ENCODE measurements at places on chromosomes 2 and 18. TPM values are rescaled to one million over a fixed set of nuclear protein-coding genes. Genes with fewer than 3 reads are reported as not detected.

The HSPE1 gene
- total RNA-seq: 13.3 TPM

The BOD1L2 gene
- not detected for total RNA-seq

The LCT gene
- total RNA-seq: under 0.01 TPM

The EIF2B4 gene
- total RNA-seq: 47.9 TPM

The ASAP2 gene
- 26.9 TPM for total RNA-seq

The ONECUT2 gene
- under 0.01 TPM for total RNA-seq

The VWA3B gene
- total RNA-seq: not detected

The ALPI gene
- not detected for total RNA-seq

The RAB27B gene
- 1.3 TPM for total RNA-seq

The CNNM4 gene
- total RNA-seq: 2.0 TPM

The CHRND gene
- total RNA-seq: not detected

The ASTL gene
- total RNA-seq: not detected

The KLHL14 gene
- not detected for total RNA-seq

The NPHP1 gene
- 1.8 TPM for total RNA-seq

The RAX gene
- total RNA-seq: not detected

The LYG1 gene
- not detected for total RNA-seq

The AGPS gene
- total RNA-seq: 34.4 TPM

The CRACDL gene
- not detected for total RNA-seq

Measured in IMR-90 (cell line).